Fibroblast of upper back skin (primary cell): ENCODE measurements at places on chromosomes 13 and 19.

- DNase-seq = peak; percentile 24
These were observed 54.5 kb downstream of the TSSK6 start for GRCh38 chr19:19460761-19461265.

GRCh38 chr19:13788991-13789390 is 6.3 kb upstream of the ZSWIM4 start:
- peak; percentile 86 for DNase-seq

DNA sequence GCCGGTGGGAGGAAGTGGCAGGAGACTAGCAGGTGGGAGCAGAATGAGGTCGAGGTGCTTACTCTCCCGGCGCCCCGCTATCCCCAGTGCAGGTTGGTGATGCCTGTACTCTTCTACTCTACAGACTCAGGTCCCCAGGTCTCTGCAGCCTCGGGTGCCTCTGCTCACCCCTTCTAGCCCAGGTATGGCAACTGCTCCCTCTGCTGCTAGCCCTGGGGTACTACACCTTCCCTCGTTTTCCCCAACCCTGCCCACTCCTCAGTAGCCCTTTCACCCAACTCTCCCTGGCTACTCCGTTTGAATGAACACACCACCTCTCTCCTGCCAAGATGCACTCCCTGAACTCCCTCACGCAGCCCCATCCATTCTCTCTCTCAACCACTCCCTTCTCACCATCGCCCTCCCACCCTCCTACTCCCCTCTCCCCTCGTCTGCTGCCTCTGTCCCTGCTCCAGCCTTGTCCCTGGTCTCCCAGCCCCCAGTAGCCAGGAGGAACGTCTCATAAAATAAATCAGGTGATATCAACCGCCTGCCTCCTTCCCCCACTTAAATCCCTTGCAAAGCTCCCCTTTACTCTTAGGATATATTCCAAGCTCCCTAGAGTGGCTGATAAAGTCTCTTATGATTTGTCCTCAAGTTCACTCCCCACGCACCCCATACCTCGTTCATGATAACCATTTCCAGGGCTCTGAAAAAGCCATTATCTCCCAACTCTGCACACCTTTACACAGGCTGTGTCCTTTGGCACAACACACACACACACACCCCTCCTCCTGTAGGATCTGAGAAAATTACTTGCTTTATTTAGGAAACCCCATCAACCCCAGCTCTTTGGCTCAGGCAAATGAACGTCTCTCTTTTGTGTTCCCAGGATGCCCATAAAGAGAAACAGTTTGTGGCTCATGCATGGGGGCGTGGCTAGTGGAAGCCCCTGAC is 8.2 kb upstream of the MEIS3 start:
- peak; percentile 65 for DNase-seq

DNA sequence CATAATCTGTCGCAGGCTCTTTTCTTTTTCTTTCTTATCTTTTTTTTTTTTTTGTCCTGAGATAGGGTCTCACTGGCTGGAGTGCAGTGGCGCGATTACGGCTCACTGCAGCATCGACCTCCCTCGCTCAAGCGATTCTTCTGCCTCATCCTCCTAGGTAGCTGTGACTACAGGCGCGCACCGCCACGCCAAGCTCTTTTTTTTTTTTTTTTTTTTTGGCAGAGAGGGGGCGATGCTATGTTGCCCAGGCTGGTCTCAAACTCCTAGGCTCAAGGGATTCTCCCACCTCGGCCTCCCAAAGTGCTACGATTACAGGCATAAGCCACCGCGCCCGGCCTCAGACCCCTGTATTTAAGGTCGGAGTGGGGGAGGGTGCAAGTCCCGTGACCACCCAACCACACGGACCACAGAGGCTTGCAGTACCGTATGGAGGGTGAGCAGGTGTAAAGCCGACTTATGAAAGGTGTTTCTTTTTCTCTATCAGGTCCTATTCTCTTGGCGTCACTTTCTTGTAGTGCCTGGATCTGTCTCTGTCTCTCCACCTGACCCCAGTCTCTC is 2.0 kb downstream of the PHLDB3 start:
- DNase-seq = no peak

DNA sequence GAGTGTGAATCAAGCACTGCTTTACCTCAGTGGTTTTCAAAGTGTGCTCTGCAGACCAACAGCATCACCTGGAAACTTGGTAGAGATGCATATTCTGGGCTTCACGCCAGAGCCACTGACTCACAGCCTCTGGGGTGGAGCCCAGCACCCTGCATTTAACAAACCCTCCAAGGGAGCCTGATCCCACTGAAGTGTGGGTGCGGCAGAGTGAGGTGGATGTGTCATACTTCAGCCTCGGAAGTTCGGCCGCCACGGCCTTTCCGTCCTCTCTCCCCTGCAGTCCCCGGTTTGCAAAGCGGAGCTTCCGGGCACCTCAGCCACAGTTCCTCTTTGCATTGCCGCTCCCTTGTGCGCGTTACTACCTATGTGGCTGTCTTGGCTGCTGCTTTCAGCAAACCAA is 33.3 kb upstream of the MICU2 start:
- DNase-seq = peak; percentile 29

DNA sequence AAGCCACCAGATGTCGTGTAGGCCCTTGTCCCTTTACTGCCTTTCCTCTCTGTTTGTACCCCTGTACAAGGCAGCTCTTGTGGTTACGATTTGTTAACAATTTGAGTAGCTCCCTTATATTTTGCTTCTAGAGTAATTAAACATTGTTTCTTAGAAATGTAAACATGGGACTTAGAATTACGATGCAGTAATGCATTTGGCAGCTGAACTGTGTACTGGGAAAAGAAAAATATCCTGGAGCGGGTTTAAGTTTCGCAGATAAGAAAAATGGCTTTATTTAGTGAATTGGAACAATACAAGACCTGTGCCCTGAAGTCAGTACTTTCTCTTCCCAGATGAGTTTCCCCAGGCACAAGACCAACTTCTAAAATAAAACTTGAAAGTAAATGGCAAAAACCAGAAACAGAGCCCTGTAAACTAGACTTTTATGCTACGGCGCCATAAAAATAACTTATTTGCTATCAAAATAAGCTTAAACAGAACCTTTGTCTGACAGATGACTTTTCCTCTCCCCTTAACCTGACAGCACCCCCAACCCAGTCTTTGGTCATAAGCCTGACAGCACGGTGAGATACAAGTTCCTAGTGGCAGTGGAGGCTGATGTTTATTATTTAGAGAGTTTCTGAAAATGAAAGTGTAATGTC is 63.0 kb downstream of the LRCH1 start:
- DNase-seq = no peak

DNA sequence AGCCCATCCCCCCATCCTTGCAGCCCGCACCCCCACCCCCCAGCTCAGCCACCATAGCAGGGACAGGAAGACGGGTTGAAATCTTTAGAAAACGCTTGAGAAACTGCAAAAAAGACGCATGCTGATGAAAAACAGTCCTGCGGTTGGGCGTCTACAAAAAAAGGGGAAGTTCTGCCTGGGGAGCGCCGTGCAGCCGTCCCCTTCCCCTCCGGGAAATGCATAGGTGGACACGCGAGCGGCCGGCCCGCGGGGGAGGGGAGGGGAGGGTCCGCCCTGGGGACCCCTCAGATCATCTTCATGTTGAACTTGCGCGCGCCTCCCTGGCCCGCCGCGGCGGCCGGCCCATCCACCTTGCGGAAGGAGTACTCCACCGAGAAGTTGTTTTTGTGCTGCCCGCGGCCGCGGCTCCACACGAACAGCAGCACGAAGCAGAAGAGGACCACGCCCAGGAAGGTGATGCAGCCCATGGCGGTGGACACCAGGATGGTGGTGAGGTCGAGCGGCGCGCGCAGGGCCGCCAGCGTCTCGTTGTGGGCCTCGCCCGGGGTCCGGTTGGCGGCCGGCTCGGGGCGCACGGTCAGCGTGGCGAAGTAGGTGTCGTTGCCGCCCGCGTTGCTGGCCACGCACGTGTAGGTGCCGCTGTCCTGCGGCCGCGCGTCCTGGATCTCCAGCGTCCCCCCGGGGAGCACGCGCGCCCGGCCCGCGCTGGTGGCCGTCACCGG is 7.9 kb upstream of the PEAK3 start:
- no peak for DNase-seq

DNA sequence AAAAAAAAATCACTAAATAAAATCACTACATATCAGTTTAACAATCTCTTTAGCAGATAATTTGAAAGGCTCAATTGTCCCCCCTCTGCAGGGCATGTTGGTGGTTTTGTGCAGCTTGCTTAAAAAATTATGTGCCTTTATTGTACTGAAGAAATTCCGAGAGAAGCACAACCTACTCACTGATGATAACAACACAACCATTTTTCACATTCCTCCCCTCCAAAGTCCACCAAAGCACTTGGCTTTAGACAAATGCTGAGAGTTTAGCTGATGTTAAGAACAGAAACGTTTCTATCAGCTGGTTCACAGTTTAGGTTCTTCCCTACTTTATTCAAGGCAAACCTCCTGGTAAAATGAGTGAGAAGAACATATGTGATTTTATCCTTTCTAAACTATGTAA is 923 bp downstream of the DOCK9 start:
- DNase-seq = peak; percentile 49
